ENCODE measurements at places on chromosomes 5 and 9. TPM values are rescaled to one million over a fixed set of nuclear protein-coding genes. Genes with fewer than 3 reads are reported as not detected.

MCIDAS gene
- 0.23 TPM for polyA plus RNA-seq

- DNase-seq: no peak
Observed at GRCh38 chr5:15513431-15513830, 13.5 kb downstream of the FBXL7 start.

- DNase-seq: no peak
Observed at GRCh38 chr9:37640246-37640645, 10.5 kb upstream of the FRMPD1 start.

BTNL8 gene
- 7.2 TPM for polyA plus RNA-seq

- DNase-seq: peak; percentile 40
Observed at GRCh38 chr5:337563-338130, 16.1 kb downstream of the AHRR start.

All from lung (tissue), 17 donors.